Renal cortex interstitium (tissue), 15 donors: ENCODE measurements at places on chromosomes 12 and 14.

- DNase-seq: no peak
Observed at GRCh38 chr12:42804928-42805327, 215.4 kb upstream of the PRICKLE1 start.

DNA sequence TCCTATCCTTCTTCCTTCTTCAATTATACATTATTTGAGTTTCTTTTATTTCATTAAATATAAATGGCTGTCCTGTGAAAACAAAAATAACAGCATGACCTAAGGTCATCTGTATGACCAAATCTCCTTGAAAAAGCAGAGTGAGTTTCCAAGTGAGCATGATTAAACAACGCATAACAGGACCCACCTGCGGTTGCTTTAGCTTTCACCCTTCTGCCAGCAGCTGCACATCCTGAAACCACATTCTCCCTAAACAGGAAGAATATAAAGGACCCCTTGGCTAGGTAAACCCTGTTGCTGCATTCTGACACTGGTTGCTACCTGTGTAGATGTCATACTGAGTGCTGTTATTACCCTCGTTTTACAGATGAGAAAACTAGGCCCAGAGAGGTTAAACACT is 42.8 kb upstream of the CPM start:
- no peak for DNase-seq

DNA sequence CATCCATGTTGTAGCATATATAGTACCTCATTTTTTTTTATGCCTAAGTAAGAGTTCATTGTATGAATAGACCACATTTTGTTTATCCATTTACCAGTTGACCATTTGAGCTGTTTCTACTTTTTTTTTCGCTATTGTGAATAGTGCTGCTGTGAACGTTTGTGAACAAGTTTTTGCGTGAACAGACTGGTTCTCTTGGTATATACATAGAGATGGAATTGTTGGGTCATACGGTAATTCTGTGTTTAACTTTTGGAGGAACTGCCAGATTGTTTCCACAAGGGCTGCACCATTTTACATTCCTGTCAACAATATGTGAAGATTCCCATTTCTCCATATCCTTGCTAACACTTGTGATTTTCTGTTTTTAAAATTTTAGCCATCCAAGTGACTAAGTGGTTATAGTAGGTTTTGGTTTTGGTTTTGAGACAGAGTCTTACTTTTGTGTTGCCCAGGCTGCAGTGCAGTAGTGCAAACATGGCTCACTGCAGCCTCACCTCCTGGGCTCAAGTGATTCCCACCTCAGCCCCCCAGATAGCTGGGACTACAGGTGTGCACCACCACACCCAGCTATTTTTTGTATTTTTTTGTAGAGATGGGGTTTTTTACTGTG is 68.3 kb upstream of the AMN start:
- DNase-seq: no peak

- no peak for DNase-seq
Observed at GRCh38 chr12:94145191-94145983, 3.0 kb upstream of the PLXNC1 start.

- DNase-seq: no peak
Observed at GRCh38 chr14:71891970-71892369, 40.3 kb upstream of the RGS6 start.

GRCh38 chr12:65876161-65876560 is 51.9 kb downstream of the HMGA2 start:
- no peak for DNase-seq

- DNase-seq: no peak
Observed at GRCh38 chr14:77046721-77047120, 18.2 kb upstream of the IRF2BPL start.

DNA sequence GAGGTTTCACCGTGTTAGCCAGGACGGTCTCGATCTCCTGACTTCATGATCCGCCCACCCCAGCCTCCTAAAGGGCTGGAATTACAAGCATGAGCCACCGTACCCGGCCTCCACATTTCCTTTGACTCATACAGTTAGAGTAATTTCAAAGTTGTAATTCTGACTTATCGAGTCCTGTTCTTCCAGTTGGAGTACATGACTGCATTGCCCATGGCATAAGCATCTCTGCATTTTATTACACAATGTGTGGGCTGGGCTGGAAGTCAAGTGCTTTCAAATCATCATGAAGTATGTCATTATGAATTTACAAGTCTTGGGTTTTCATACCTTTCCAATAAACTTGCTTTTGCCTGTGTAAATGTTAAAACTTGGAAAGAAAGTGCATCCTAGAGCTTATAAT is 1295.7 kb upstream of the FLRT2 start:
- no peak for DNase-seq

- DNase-seq: no peak
Observed at GRCh38 chr12:107340898-107341297, 247.5 kb upstream of the CRY1 start.

DNA sequence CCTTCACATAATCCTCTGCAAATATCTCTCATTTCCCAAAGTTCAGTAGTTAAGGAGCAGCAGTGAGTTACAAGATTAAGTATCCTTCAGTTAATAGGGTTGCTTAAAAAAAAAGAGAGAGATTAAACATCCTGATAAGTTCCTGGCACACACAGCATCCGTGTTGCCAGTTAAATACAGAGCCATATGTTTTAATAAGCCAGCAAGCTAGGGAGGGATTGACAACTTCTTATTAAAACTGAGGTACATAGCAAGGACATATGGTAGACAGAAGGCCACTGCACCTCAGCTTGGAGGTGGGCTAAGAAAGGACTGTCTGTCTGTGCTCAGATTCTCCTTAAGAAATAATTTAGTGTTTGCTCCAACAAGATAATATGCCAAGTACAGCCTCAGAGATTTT is 9.6 kb upstream of the TMEM30B start:
- no peak for DNase-seq

GRCh38 chr14:68637106-68638021 is 155.5 kb downstream of the ZFP36L1 start:
- DNase-seq: no peak

DNA sequence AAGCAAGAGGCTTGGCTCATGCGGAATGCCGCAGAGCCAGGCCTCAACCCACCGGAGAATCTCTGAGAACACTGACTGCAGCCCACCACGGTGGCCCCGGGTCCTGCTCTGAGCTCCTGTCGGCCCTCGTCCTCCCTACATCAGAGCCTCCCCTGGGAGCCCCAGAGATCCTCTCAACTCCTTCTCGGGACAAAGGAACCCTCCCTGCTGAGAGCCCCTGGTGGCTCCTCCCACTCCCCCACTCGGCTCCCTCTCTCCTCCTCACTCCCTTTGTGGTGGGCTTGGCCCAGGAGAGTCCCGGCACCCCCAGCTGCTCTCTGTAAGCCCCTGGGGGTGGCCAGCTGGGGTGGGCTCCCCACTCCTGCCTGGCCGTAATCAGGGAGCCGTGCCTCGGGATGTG is 11.1 kb upstream of the INF2 start:
- DNase-seq: no peak

GRCh38 chr14:87411370-87411769 is 581.6 kb downstream of the GALC start:
- no peak for DNase-seq

GRCh38 chr14:81009346-81009745 is 53.9 kb downstream of the TSHR start:
- no peak for DNase-seq

DNA sequence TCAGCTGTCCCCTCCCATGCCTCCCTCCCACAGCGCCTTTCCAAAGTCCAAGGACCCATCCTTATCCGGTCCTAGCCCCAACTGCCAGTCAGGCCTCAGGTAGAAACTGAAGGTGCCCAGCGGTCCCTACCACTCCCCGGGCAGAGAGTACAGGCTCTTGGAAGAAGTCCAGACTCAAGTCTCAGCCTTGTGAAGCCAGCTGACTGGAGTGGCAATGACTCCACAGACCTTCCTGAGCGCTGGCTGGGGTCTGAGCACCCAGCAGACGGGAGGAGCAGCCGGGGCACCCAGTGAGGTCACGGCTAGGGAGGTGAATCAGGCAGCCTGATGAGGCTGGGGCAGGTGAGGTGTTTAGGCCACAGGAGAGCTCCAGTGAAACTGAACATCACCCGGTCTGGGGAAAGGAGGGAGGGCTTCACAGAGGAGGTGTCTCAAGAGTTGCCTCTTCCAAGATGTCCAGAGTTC is 60.0 kb downstream of the ITPK1 start:
- DNase-seq: no peak

- no peak for DNase-seq
Observed at GRCh38 chr12:42767998-42768397, 178.5 kb upstream of the PRICKLE1 start.

DNA sequence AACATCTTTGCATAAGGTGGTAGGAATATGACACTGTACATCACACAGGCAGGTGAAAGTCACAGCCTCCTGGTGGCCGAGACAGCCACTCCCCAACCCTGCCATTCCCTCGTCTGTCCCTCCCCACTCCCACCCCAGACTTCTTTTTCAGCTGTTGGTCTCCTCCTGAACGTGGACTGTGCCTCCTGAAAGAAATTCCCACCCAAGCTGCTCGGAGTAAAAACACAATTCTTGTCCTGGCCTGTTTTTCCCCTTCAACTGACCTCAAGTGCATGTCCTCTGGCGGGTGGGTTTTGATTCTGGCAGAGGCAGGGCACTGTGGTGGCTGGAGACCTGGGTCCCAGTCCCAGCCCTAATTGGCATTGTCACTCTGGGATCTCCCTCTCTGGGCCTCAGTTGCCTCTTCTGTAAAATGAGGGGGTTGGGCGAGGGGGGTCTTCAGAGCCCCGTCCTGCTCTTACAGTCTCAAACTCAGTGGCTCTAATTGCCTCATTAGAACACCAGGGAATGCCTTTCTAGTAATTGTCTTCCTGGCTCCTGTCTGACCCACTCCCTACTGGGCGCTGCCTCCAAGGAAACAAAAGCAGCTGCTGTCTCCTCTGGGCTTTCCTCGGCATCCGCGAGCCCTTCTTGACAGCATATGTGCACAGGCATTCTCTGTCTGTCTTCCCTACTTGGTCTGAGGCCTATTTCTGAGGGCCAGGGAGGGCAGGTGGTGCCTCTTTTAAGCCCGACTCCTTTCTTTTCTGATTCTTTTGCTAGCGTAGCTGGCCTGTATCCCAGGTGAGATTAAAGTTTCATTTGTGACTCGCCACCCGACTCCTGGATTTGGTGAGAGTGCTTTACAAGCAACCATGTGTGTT is 186.6 kb upstream of the RMST start:
- DNase-seq: no peak

- no peak for DNase-seq
Observed at GRCh38 chr12:2084553-2085296, 31.9 kb downstream of the CACNA1C start.

- DNase-seq: no peak
Observed at GRCh38 chr12:93591137-93591868, 18.8 kb downstream of the SOCS2 start.

- no peak for DNase-seq
Observed at GRCh38 chr12:66514581-66514980, 164.3 kb downstream of the GRIP1 start.
